Smooth muscle cell of the umbilical artery (primary cell): ENCODE measurements at places on chromosomes 4 and X. TPM values are rescaled to one million over a fixed set of nuclear protein-coding genes. Genes with fewer than 3 reads are reported as not detected.

Gene PPEF1
- total RNA-seq = 0.30 TPM in 1 of 2 replicates, not detected in the other

Gene APBB2
- total RNA-seq = 148 and 352 TPM in 2 replicates

Gene EDA2R
- 3.3 and 9.5 TPM in 2 replicates for total RNA-seq

Gene LUZP4
- not detected in 2 replicates for total RNA-seq

Gene MID1
- total RNA-seq = 28.3 and 37.4 TPM in 2 replicates

Gene CACNA1F
- not detected in 2 replicates for total RNA-seq

Gene CFI
- 1.2 and 9.2 TPM in 2 replicates for total RNA-seq

Gene S100P
- not detected in 2 replicates for total RNA-seq

Gene TMEM192
- total RNA-seq = 4.8 and 9.1 TPM in 2 replicates

Gene GCNA
- total RNA-seq = 3.0 and 3.3 TPM in 2 replicates

Gene SMPX
- total RNA-seq = not detected in 2 replicates

Gene UCP1
- total RNA-seq = not detected in 2 replicates

Gene GYPA
- total RNA-seq = not detected in 2 replicates

Gene KIAA1210
- total RNA-seq = not detected in 2 replicates

Gene ASB11
- not detected in 2 replicates for total RNA-seq

Gene ODAPH
- under 0.01 and 0.18 TPM in 2 replicates for total RNA-seq

Gene MAGEA9B
- total RNA-seq = not detected in 2 replicates

Gene GLOD5
- not detected in 2 replicates for total RNA-seq

Gene SSX2
- not detected in 2 replicates for total RNA-seq

Gene PPP1R3F
- 6.1 and 7.1 TPM in 2 replicates for total RNA-seq

Gene TMEM184C
- total RNA-seq = 51.1 and 55.3 TPM in 2 replicates

Gene LONRF3
- total RNA-seq = 0.28 and 0.59 TPM in 2 replicates

Gene MEPE
- total RNA-seq = not detected in 2 replicates

Gene SCRG1
- 3.3 and 8.3 TPM in 2 replicates for total RNA-seq

Gene TMSB15C
- total RNA-seq = 3.6 TPM in 2 replicates

Gene PPP2R2C
- total RNA-seq = 0.18 TPM in 1 of 2 replicates, not detected in the other

Gene PRSS48
- not detected in 2 replicates for total RNA-seq

Gene GAGE1
- not detected in 2 replicates for total RNA-seq

Gene DIAPH2
- 8.0 and 15.4 TPM in 2 replicates for total RNA-seq

Gene PNMA6A
- total RNA-seq = 2.0 and 3.9 TPM in 2 replicates

Gene FAM9C
- total RNA-seq = not detected in 2 replicates

Gene AWAT2
- not detected in 2 replicates for total RNA-seq
